ENCODE measurements at places on chromosomes 16 and 17.

GRCh38 chr17:58303971-58304749 is 23.4 kb upstream of the MPO start:
- DNase-seq, result peak; percentile 44

DNA sequence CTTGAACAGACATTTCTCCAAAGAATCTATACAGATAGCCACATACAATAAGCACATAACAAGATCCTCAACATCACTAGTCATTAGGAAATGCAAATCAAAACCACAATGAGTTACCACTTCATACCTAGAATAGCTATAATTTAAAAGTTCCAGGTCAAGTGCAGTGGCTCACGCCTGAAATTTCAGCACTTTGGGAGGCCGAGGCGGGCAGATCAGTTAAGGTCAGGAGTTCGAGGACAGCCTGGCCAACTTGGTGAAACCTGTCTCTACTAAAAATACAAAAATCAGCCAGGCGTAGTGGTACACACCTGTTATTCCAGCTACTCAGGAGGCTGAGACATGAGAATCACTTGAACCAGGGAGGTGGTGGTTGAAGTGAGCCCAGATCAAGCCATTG is 19.9 kb downstream of the RANBP10 start:
- no peak for DNase-seq

GRCh38 chr16:84233748-84234147 is 6.1 kb downstream of the KCNG4 start:
- DNase-seq, result no peak

DNA sequence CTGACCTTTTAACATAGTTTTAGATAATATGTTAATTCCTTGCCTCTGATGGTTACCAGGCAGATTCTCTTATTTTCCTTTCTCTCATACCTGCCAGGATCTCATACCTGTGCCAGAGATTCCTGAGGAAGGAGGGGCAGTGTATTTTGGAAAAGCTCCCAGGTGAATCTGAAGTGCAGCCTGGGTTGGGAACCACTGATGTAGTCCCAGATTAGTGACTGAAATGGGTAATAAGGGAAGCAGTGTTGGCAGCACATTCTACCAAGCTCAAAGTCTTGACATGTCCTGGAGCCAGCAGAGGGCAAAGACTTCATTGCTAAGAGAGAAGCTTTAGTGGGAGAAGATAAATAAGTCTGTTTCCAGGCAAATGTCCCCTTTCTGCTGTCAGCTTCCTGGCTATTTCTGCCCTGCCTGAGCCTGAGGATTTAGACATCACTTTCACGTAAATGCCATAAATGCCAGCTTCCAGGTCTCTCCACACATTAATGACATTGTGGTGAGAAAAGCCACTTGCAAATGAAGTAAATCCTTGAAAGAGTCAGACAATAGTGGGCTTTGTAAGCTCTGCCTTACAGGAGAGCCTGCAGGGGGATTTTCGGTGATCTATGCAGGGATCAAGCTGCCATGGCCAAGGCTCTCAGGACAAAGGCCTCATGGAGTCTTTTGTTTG is 40.9 kb upstream of the C16orf78 start:
- DNase-seq, result no peak

DNA sequence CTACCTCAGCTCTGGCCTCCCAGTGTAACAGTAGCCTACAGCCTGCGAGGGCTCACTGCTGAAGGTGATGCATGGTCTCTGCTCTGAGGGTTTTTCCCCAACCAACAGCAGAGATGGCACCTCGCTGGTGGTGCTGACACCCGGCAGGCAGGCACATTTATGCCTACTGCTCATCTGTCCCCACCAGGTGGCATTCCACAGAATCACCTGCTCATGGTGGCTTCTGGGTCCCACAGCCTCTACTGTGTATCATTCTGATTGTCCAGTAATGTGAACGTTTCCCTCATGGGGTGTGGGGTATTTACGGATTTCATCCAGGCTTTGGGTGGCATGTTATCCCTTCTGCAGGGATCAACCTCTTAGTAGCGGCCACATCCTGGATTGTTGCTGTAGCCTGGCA is 331.5 kb downstream of the SNX29 start:
- no peak for DNase-seq

All from left lung (tissue), 14 donors.